ENCODE measurements at places on chromosomes 5 and 9. TPM values are rescaled to one million over a fixed set of nuclear protein-coding genes. Genes with fewer than 3 reads are reported as not detected.

GRCh38 chr5:168939156-168939800, 360.1 kb upstream of the PANK3 start:
- DNase-seq: no peak

GRCh38 chr5:142821733-142822487, 51.7 kb downstream of the ARHGAP26 start:
- DNase-seq: no peak

DNA sequence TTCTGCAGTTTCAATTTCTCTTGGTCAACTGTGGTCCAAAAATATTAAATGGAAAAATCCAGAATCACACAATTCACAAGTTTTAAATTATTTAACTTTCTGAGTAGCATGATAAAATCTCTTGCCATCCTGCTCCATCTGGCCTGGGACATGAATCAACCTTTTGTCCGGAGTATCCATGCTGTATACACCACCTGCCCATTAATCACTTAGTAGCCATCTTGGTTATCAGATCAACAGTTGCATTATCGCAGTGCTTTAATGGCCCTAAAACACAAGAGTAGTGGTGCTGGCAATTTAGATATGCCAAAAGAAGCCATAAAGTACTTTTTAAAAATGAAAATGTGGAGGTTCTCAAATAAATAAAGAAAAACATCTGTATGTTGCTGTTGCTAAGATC, 25.3 kb downstream of the EFCAB9 start:
- DNase-seq: no peak

The NKD2 gene
- total RNA-seq: 22.1 TPM

DNA sequence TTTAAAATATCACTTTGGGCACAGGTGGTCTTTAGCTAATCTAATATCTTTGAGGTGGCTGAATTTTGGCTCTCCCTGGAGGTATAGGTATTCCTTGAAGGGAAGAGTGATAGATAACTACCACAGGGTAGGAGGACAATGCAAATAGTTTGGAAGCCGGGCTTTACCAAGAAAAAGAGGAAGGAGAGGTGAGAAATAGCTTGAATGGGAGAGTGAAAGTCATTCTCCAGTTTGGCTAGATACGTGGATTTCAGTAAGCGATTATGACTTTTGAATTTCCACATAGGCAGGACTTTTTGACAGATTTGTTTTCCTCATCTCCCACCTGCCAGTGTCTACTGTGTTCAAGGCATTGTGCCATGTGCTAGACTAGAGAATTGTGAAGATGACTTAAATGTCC, 45.5 kb downstream of the RASA1 start:
- no peak for DNase-seq

DNA sequence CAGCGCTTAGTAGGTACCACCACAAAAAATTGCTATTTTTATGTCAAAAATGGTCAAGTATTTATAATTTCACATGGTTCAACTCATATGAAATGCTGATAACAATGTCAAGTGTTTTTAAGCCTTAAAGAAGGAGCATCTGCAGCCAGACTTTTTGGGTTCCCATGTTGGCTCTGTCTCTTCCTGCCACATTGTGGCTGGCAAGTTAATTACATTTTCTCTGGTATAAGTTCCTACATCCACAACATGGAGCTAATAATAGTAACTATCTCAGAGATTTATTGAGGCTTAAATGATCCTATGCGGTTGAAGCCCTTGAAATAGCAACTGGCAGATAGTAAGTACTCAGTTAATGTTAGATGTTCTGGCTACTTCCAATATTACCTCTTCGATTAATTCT, 5.4 kb downstream of the ATP10B start:
- no peak for DNase-seq
